NCI-H2081 (cell line): ENCODE measurements at places on chromosomes 4 and X.

DNA sequence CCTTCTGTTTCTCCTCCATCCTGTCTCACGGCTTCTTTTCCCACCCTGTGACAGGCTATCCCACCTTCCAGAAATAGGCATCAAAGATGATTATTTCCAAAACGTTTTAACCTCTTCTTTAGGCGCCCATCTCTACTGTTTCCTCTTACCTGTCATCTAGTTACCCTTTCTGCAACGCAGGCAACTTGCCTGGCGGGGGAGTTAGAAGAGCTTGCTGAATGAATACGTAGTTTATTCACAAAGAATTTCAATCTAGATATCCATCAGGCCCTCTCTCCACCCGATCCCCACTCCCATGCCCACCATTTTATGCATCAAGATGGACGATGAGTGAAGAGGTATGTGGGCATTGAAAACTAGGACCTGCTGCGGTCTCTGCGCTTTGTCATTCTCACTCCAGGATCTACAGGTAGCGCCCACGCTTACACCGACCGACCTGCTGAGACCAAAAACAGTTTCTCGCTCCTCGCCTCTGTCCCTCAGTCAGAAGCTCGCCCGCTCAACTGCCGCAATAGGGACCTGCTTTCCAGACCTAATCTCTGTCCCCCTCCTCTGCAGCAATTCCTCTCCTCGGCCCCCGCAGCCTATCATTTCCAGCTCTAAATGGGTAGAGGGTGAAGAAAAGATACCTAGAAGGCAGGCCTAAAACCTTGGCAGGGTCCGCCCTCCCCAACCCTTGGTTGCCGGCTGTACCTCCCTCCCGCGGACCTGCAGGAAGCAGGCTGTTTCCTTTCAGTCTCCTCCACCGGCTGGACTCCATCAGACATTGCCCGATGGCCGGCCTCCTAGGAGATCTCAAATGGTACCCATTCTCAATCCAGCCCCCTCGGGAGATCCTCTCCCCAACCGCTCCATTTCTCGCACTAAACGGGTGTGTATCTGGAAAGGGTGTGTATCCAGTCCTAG, 624 bp downstream of the BEX5 start:
- DNase-seq: no peak

GRCh38 chr4:173045571-173045970, 123.0 kb upstream of the GALNT7 start:
- DNase-seq: no peak

DNA sequence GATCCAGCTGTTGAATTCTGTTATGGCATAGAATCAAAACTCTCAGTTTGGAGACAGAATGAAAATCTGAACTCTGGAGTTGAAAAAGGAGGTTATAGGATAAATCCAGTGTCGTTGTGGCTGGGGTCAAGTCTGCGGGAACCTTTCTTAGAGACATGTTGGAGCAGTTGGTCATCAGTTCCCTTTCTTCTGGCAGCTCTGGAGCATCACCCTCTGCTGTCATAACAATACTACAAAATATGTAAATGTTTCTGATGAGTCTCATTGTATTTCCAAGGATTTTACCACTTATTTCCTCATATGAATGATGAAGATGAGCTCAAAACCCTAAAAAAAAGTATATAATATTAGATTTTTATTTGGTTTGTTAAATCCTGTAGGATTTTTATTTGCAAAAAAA, 7.5 kb downstream of the TLR10 start:
- DNase-seq: no peak

DNA sequence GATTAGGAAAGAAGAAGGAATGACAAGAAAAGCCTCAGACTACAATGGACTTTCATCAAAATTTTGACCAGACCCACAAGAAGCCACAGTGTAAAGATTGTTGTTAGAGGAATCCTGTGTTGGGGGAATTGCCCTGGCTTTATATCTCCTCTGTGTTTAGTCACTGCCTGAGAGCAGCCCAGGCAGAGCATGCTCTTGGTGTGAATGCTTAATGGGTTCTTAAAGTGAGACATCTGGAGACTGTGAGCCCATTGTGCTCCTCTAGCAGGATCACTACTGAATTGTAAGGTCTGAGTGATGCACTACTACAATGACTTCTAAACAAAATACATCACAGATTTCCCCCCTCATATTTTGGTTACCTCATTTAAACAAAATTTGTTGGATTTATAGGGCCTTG, 1860.5 kb upstream of the ADGRL3 start:
- DNase-seq: no peak

DNA sequence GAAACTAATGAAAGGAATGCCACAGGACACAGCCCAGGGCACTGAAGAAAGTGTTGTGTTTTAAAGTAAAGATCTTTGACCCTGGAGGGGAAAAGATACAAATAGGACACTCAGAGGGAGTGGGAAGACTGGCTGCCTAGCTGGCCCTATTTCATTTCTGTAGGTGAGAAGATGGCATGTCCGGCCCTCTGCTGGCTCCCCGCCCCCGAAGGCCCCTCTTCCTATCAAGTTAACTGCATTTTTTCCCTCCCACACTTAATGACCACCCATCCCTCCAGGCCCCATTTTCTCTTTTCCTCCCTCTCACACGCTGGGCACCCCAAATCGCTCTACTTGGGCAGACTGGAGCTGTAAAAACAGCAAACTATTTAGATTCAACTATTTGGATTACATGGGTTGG, 5.5 kb upstream of the TRIM75 start:
- DNase-seq: no peak

DNA sequence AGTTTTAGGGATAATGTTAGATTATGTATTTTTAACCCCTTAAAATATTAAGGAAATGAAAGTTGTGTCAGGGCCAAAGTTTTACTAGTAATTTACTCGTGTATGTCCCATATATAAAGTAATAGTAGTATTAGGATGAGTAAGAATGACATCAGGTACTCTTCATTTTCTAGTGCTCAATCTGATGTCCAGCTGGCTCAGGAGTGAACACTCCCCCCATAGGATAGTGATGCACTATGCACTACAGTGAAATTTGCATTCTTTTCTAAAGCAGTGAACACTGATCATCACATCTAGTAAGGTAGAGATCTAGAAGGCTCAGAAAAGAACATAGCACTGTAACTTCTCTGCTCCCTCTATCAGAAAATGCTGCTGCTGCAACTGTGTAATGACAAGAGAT, 409.7 kb downstream of the GLUD2 start:
- DNase-seq: no peak

DNA sequence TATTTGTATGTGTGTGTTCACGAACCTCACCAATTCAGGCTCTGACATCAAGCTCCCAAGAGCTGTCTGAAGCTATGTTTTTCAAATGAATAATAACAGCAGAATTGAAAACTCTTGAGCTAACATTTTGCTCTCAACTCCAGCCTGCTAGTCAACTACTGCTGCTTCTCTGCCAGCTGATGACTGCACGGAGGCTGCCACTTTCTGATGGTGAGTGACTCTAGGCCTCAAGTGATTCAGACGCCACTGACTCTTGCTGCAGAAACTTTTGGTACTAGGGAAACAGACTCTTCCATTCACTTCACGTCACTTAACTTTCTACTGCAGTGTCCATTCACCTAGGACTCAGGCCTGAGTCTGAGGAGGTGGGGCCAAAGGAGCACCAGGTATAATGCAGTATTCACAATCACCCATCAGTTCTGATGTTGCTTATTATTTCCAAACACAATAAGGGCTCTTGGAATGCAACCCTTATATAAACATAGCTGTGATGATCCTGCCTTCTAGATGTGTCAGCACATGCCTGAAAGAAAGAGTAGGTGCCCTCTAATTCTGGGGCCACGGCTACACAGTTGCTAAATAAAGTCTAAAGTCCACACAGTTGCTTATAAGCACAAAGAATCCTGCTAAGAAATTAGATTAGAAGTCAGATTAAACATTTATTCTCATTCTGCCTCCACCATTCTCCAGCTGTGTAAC, 16.0 kb downstream of the PRDM8 start:
- no peak for DNase-seq
